Cerebellar cortex (tissue), 1 donor: ENCODE measurements at places on chromosomes 7 and 10.
A peak's percentile ranks its signal among the peaks of the same experiment; 100 is the strongest.

DNA sequence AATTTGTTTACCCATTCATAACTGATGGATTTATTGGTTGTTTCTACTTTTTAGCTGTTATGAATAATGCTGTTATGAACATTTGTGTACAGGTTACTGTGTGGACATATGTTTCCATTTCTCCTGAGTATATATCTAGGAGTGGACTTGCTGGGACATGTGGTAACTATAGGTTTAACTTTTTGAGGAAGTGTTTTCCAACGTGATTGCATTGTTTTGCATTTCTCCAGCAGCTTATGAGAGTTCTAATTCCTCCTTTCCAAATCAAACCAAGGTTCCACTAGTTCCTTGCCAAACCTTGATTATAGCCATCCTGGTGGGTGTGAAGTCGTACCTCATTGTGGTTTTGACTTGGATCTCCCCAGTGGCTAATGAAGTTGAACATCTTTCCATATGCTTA is 2.6 kb upstream of the PRF1 start:
- DNase-seq, result no peak

DNA sequence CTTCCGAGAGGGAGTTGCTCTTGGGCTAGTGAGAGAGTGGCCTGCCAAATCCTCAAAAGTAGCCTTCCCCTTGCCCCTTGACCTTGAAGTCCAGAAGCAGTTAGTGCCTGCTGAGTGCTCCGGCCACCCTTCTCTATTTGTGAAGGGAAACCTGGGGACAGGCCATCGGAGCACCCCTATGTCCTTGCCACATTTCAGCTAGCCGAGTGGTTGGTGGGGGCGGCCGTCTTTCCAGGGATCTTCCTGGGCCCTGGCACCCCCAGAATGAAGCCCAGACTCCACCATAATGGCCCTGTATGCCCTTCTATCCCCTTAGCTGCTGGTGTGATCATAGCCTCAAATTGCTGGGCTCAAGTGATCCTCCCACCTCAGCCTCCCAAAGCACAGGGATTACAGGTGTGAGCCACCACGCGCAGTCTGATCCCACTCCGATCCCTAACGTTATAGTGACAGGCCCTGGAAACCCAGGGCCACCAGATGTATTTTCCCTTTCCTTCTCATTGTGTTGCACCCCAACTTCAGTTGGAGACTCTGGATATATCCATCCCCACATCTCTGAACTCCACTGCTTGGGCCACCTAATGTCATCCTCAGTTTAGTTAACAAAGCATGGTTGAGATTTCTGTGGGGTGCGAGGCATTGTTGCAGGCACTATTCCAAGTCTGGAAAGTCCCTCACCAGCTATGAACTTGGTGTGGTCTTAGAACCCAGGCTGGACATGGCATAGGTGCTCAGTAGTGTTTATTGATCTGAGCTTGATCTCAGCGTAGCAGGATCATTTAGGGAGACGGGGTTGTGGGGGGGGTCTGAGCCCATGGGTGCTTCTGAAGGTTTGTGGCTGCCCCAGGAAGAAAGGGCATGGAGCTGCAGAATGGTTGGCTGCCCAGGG is 1.6 kb downstream of the TSPAN14 start:
- no peak for DNase-seq

GRCh38 chr7:111711426-111712065 is 149.3 kb upstream of the IMMP2L start:
- DNase-seq, result no peak

GRCh38 chr10:45261946-45262345 is 53.5 kb downstream of the OR13A1 start:
- no peak for DNase-seq

- DNase-seq, result no peak
These were observed 328.2 kb downstream of the PLXNA4 start for GRCh38 chr7:132247995-132248618.

- DNase-seq, result no peak
These were observed 11.0 kb upstream of the ZNF107 start for GRCh38 chr7:64654796-64655548.

- DNase-seq, result no peak
These were observed 27.3 kb downstream of the GSDME start for GRCh38 chr7:24730018-24730369.

DNA sequence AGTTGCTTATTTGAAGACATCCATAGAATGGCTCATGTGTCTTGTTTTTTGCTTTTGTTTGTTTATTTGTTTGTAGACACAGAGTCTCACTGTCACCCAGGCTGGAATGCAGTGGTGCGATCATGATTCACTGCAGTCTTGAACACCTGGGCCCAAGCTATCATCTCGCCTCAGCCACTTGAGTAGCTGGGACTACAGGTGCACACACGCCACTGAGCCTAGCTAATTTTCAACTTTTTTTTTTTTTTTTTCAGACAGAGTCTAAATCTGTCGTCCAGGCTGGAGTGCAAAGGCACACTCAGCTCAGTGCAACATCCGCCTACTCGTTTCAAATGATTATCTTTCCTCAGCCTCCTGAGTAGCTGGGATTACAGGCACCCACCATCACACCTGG is 83.3 kb upstream of the KLF6 start:
- no peak for DNase-seq

DNA sequence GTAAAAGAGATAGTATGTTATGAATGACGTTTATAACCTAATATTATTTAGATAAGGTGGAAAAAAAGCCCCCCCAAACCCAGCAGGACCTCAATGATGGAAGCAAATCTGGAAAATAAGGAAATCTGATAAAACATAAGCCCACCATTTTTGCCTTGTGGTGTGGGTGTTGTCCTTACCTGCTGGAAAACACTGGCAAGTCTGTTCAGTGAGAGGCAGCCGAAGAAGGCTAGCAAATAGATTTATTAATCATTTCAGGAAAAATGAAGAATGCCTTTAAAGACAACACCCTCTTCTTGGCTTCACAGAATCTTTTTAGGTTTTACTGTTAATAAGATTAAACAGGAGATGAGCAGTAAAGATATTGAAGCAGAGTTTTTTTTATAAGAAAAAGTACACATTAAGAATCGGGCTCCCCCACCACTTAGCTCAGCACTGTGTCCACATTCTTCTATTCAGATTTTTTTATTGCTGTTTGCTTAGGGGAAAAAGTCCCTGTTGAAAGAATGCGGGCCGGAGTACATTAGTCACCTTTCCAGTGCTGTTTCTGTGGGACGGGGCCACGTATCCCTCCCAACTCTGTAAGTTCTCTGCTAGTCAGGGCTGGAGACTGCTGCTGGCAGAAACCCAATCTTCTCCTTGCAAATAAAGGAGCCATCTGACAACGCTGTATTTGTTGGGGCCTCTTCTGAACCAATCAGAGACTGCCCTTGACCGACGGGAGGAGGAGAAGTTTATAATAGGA is 104.1 kb downstream of the EVX1 start:
- DNase-seq, result no peak

GRCh38 chr7:85286446-85286845 is 99.6 kb upstream of the SEMA3D start:
- DNase-seq, result no peak

GRCh38 chr7:90320801-90321494 is at the start of gene FAM237B:
Gene FAM237B (minus strand): TSS chr7:90321304. CDS start chr7:90319748, 1,556 bp downstream.
- DNase-seq, result no peak

DNA sequence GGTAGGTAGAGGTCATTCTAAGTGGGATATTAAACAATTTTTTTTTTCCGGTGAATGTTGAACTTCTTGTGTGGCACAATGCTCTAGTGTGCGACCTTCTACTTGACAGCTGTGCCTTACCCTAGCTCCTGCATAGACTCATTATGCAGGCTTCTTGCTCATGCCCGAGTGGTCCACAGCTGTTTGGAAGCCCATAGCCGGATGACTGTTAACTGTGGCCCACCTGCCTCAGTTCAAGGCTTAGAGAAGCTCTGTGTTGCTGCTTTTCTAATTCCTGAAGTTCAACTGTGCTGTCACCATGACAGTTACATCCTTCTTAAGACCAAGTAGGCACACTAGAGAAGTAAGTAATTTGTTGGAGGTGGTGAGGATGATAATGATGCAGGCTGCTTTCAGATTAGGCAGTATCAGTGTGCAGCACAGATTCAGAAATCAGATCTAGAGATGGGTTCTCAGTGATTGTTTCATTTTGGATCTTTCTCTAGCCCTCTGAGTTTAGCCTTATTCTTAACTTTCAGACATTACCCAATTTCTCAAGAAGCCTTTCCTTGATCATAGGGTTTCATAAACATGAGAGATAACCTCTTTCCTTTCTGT is 278.4 kb downstream of the PHF14 start:
- no peak for DNase-seq

DNA sequence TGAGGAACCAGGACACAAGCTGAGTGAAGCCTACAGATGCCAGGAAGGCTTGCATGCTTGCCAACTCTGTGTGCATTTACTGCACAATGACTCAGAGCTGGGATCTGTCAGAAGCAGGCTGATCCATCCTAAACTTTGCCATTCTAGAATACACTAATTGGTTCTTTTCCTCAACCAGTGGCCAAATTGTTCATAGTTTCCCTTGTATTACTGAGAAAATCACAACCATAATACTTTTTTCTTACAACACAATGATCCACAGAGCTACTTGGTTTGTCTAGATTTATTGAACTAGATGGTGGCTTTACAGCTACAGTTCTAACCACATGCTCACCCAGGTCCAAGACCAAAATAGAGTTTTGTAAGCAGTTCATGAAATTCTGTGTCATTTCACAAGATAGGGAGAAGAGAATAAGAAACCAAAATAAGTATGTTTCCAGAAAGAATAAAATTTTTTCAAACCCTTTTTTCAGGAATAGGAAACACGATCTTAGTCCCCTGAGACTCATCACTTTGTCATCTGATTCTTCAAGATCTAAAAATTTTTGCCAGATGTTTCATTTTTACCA is 21.0 kb upstream of the LRRC17 start:
- DNase-seq, result peak; percentile 32

DNA sequence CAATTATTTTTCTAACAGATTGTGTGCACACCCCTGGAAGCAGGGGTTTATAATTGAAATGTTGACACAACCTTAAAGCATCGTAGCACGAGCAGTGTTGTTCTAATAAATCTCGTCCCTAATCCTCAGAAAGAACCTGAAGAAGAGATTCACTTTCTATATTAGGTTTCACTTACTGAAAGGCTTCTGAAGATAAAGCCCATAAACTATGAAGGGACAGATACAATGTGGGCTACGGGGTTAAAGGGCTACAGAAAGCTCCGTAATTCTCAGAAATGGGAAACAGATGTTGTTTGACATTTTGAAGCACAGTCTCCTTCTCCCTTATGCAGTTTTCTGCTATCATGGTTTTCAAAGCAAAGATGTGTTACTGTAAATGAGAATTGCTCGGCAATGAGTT is 479.6 kb downstream of the GATA3 start:
- DNase-seq, result no peak

- no peak for DNase-seq
These were observed 221.2 kb downstream of the PARD3 start for GRCh38 chr10:34593930-34594329.

DNA sequence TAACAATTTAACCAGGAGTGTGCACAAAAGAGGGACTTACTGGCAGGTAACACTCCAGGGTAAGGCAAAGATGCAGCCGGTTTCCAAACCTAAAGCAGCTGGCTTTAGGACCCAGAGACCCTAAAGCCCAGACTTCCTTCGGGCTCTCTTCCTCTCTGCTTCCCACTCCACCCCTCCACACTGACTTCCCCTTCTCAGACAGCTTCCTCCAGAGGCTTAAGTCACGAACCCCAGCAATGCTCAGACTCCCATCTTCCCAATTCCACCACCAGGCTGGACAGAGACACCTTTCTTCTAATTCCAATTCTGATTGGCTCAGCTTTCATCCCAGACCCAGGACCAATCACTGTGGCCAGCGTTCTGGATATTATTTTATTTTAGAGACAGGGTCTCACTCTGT is 24.8 kb downstream of the STYXL1 start:
- no peak for DNase-seq

GRCh38 chr7:20301311-20301939 is 29.3 kb upstream of the ITGB8 start:
- no peak for DNase-seq

- no peak for DNase-seq
These were observed 60.6 kb downstream of the LMBR1 start for GRCh38 chr7:156832195-156832877.

DNA sequence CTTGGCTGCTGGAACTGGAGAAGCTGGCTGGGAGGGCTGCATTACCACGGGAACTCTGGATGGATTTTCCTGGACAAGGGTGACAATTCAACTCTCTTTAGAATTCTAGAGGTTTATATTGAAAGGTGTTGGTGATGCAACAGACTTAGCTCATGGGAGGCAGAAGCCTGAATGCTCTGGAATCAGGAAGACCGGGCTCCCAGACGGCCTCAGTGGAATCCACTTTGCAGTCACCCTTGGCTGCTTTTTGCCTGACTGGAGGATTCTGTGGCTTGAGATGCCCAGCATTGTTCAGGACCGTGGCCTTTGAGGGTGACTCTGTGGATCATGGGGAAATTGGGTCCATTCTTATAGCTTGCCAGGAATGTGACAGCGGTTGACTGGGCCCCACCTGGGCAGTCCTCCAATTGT is 32.3 kb downstream of the PYROXD2 start:
- DNase-seq, result no peak

DNA sequence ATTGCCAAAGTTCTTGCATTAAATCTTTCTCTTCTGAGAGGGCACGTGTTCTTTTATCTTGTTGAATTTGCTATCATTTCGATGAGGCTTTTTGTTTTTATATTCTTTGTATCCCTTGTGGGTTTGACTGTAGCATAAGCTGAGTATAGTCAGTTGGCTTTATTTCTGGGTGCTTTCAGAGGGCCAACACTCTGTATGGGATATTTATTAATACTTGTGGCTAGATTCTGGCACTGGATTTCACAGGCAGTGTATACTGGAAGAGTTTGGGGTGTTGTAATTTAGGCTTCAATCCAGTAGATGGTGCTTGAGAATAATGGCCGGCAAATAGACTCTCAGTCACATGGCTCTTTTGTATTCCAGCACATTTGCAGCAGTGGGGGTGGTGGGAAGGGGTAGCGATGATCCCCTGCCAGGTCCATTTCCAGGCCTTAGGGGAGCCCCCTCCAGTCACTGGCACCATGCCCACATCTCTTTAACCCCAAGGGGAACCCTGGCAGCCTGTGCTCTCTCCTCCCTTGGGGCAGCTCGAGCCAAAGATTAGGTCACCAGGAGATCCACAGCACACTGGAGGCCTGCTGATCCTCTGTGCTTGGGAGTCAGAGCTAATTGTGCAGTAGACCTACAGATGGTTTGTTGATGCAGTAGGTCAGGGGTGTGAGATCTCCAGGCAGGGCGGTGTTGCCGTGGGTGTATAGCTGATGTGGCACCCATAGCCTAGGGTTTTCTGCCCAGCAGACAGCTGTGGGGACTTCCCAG is 81.8 kb downstream of the PTPN20 start:
- peak; percentile 16 for DNase-seq

- DNase-seq, result peak; percentile 90
These were observed at the start of gene AHR for GRCh38 chr7:17298102-17298839. Gene AHR (plus strand): TSS chr7:17298652. CDS start chr7:17299265, 613 bp downstream.
